ENCODE measurements at places on chromosomes 3 and 15.
A peak's percentile ranks its signal among the peaks of the same experiment; 100 is the strongest.

DNA sequence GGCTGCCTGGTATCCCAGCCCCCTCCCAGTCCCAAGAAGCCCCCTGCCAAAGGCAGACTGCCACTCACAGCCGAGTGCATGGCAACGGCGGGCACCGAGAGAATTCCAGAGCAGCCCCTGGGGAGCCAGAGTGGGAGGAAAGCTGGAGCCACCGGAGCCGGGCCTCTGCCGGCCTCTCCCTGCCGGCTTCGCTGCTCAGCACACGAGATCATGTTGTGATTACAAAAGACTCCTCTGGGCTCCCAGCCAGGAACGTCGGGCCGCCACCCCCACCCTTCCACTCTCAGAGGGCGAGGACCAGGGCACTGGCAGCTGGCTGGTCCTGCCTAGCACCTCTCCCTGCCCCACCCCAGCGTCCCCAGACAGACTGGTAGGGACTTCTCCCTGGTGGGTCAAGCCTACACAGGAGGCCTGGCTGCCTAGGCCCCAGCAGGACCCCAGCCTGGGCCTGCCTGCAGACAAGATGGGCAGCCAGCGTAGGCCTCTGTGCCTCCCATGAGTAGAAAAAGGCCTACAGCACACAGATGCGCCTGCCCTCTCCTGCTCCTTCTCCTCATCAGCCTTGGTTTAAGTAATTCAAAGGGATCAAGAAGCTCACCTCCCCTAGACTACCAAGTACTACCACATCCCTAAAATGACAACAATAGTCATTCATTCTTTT lies at the start of gene CCDC9B:
CCDC9B (minus strand) TSS at position 200 of the 661 bp plus-strand sequence; CDS start at position 80, 120 bp downstream.
- DNase-seq = peak; percentile 94

DNA sequence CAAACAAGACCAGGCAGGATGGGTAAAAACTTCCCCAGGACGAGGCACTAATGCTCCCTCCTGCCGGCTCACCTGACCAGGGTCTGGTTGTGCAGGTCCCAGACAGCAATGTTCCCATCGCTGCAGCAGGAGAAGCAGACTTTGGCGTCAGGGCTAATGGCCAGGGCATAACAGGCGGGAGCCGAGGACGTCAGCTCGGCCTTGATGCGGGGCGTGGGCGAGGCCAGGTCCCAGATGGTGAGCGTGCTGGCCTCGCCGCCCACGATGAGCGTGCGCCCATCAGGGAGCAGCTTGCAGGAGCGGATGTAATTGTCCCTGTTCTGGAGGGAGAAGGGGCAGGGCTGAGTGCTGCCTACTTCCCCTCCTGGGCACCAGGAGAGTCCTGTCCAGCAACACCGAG lies 43.4 kb downstream of the TLE3 start:
- no peak for DNase-seq

DNA sequence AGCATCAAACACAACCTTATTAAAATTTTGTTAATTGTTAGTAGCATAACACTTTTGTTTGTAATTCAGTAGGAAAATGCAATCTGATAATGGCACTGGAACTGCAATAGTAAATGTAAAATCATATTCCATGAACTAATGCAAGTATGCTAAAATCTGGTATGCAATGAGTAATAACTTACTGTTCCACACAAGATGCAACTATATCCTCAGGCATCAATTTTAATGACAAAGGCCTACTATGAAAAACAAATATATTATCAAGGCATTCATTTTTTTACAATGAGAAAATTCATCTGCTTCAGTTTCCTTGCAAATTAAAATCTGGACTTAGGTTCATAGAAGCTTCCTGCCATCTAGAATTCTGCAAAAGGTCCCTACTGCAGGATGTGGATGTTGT lies 1.4 kb upstream of the NSMCE3 start:
- no peak for DNase-seq

DNA sequence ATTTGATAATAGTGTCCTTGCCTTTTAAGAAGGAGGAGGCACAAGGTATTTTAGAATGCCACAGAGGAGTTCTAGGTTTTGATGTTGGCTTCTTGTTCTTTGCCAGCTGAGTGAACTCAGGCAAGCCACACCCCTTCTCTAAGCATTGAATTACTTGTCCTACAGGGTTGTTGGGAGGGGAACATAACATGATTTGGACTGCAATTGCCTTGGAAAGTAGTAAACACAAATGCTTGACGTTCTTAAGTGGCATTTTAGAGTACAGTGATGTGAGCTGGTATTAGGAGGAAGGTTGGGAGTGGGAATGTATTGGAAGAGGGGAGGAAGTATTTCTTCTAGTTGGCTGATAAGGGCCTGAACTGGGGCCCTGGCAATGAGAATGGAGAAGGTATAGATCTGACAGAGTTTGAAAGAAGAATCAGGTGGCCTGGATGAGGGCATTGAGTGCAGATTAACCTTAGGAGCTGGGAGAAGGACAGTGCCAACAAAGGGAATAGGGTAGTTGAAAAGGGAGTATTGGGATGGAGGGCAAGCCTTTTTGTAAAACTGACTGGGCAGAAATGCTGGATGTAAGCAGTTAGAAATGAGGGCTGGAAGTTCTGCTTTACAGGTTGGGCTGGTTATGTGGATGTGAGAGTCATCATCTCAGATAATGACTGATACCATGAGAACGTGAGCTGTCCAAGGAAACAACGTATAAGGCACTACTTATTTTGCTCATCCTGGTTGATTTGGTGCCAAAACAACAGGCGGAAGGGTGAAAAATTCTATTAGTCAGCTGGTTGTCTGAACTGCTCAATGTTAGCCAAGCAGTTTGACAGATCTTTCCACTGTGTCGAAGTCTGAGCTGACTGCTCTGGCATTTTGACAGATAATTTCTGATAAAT lies 16.7 kb downstream of the KAT2B start:
- peak; percentile 80 for DNase-seq

GRCh38 chr15:35304389-35304788 lies 219.3 kb upstream of the NANOGP8 start:
- no peak for DNase-seq

DNA sequence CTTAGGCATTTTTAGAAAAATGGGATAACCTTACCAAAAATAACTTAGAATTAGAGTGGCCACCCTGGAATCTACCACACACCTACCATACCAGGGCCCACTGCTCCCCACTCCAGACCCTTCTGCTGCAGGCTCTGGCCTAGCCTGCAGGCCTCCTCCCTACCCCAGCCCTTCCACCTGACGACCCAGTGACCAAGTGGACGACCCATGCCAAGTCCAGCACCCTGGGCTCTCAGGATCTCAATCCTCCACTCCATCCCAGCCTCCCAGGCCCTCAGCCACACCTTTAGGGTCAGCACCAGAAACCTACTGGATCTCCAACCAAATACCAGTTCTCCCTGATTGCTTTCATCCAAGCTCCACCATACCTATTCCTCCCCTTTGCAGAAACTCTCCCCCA lies 145.8 kb downstream of the TPRA1 start:
- DNase-seq = no peak

DNA sequence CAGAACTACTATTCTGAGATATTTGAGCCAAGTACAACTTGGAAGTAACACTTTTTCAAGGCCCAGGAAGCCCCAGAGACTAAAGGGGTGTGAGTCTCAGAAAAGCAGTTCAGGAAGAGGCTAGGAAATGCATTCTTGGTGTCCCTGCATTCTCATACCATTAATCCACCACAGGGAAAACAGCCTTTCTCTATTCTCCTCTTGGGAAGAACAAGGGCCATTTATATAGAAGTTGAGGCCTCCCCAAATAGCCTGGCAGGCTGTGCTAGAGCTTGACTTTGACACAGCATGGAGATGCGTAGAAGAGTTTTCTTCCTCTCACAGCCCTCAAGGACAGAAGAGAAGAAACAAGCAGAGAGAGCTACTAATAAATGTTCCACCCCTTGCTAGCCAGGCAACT lies 5.5 kb upstream of the NR2C2 start:
- DNase-seq = peak; percentile 28

DNA sequence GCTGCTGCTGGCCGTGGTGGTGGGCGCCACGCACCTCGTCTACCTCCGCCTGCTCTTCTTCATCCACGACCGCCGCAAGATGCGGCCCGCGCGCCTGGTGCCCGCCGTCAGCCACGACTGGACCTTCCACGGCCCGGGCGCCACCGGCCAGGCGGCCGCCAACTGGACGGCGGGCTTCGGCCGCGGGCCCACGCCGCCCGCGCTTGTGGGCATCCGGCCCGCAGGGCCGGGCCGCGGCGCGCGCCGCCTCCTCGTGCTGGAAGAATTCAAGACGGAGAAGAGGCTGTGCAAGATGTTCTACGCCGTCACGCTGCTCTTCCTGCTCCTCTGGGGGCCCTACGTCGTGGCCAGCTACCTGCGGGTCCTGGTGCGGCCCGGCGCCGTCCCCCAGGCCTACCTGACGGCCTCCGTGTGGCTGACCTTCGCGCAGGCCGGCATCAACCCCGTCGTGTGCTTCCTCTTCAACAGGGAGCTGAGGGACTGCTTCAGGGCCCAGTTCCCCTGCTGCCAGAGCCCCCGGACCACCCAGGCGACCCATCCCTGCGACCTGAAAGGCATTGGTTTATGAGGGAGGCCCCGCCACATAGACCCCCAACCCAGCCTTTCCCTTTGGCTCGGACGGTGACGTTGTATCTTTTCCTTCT lies 1.1 kb downstream of the GPR27 start:
- no peak for DNase-seq

DNA sequence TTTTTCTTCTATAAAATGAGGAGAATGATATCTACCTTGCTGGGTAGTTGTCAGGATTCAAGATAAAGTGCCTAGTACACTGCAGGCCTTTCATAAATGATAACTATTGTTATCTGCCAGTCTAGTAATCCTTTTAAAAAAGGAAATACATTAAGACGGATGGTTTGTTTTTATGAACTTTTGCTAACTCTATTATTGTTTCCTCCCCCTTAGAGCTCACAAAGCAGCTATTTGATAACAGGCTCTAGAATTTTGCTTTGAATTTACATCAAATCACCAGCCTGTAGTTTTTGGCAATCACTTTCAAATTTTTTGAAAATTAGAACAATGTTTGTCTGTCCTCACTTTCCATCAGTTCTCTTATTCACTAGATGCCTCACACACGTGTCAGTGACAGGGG lies 39.8 kb downstream of the BLM start:
- no peak for DNase-seq

DNA sequence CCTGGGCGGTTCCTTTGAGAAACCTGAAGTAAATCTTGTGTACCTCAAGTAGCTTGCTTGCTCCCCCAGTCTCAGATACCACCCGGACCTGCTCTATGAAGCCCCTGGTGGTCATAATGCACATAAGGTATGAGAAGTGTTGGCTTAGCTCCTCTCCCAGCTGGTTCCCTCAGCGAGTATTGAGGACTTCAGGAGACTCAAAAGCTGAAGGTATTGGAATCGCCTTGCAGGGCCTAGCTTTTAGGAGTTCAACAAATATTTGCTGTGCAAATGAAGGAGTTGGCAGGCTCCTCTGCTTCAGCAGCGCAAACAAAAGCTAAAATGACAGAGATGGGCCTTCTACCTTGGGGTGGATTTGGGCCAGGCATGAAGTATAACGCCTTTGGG lies 1.7 kb downstream of the CMTM8 start:
- DNase-seq = no peak

DNA sequence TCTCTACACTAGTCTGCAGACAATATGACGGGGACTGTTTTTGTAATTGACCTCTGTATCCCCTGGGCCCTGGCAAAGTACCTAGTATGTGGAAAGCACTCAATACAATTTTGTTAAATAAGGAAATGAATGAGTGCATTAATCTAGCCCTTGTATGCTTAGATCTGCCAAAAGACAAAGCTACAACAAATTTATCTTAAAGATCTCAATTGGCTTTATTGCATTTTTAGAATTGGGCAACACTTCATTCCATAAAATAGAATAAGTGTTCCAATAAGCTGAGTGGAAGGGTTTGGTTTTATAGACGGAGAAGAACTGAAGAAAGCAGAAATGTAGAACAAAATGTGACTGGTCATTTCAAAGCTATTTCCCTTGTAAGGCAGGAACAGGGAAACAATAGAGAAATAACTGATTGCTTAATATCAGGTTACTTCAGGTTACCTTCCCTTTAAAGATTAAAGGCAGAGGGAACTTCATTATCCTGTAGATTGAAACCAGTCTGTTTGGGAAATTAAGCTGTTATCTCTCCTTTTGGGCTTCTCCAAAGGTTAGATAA lies 108.3 kb upstream of the MME start:
- DNase-seq = no peak

GRCh38 chr3:43399034-43399433 lies 112.7 kb downstream of the SNRK start:
- no peak for DNase-seq

GRCh38 chr3:129973853-129974563 lies 512 bp upstream of the TRH start:
- no peak for DNase-seq

DNA sequence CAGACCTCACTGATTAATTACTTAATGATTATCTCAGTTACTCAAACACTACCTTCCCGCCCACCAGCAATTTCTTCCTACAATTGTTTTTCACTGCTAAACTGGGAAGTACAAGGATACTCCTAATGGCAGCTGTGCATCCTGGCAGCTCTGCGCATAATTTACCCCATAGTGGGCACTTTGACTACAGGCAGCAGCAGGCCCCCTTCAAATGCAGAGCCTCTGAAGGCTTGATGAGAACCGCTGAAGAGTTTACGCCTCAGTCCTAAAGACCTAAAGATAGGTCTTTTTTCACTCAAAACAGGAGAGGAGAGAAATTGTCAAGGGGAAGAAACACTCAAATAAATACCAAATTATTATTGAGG lies 10.7 kb downstream of the CCDC32 start:
- DNase-seq = no peak

- DNase-seq = no peak
Observed at GRCh38 chr15:27081676-27082418, 110.9 kb downstream of the GABRG3 start.

DNA sequence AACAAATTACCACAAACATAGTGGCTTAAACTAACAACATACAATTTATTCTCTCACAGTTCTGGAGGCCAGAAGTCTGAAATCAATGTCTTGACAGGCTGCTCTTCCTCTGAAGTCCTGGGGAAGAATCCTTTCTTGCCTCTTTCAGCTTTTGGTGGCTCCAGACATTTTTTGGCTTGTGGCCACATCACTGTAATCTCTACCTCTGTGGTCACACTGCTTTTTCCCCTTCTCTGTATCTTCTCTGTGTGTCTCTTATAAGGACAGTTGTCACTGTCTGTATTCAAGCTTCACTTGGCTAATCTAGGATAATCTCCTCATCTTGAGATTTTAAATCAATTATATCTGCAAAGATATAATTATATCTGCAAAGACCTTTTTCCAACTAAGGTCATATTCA lies 80.3 kb upstream of the ABHD2 start:
- no peak for DNase-seq

GRCh38 chr15:39837454-39837853 lies 54.8 kb upstream of the FSIP1 start:
- no peak for DNase-seq

GRCh38 chr3:122697952-122698620 lies 17.4 kb downstream of the PARP14 start:
- DNase-seq = peak; percentile 40

DNA sequence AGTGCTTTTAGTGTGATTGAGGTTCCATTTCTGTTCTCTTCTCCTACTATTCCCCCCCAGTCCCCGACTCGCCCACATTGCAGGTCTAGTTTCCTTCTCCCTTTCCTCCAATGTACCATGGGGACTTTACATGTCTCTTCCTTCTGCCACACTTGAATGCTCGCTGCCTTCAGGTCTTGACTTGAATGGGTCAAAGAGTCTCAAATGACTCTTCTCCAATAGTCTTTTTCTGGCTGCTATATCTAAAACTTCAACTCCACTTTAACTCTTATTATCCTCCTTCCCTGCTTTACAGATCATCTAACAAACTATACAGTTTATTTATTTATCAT lies 213.9 kb upstream of the SLC2A2 start:
- DNase-seq = no peak

GRCh38 chr15:74320352-74321247 lies 46.8 kb downstream of the CYP11A1 start:
- DNase-seq = peak; percentile 68

- no peak for DNase-seq
Observed at GRCh38 chr3:139642996-139643395, 34.8 kb downstream of the NMNAT3 start.

GRCh38 chr3:196192036-196192523 lies 19.1 kb downstream of the ZDHHC19 start:
- DNase-seq = no peak
